ENCODE measurements at places on chromosomes 2 and 18. TPM values are rescaled to one million over a fixed set of nuclear protein-coding genes. Genes with fewer than 3 reads are reported as not detected.

Gene BMP10
- not detected for total RNA-seq

Gene UNC80
- not detected for total RNA-seq

- H3K36me3 ChIP-seq: no peaks in the 10 kb centered on the region
- H3K4me3 ChIP-seq: no peak overlapping the region
- no peaks in the 10 kb centered on the region for H3K27me3 ChIP-seq
- no peak overlapping the region for H3K27ac ChIP-seq
- no peak for DNase-seq
These were observed 336.9 kb downstream of the CBLN2 start for GRCh38 chr18:72207280-72207679.

DNA sequence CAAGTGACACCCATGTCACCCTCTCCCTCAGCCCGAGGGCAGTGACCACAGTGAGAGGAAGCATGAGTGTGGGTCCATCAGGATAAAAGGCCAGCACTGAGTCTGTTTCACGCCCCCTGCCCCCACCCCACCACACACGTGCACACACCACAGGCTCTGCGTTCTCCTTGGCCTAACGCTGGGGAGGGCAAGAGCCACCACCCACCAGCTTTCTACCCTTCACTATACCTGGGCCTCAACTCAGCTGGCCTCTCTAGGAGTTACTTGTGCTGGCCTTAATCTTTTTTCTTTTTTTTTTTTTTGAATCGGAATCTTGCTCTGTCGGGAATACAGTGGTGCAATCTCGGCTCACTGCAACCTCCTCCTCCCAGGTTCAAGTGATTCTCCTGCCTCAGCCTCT, 140.5 kb downstream of the ZFP36L2 start:
- no peak for DNase-seq
- no peaks in the 10 kb centered on the region for H3K27me3 ChIP-seq
- peaks cover 9% of the 10 kb centered on the region for H3K4me1 ChIP-seq
- peaks cover 7% of the 10 kb centered on the region for H3K36me3 ChIP-seq
- H3K4me3 ChIP-seq: no peak overlapping the region

DNA sequence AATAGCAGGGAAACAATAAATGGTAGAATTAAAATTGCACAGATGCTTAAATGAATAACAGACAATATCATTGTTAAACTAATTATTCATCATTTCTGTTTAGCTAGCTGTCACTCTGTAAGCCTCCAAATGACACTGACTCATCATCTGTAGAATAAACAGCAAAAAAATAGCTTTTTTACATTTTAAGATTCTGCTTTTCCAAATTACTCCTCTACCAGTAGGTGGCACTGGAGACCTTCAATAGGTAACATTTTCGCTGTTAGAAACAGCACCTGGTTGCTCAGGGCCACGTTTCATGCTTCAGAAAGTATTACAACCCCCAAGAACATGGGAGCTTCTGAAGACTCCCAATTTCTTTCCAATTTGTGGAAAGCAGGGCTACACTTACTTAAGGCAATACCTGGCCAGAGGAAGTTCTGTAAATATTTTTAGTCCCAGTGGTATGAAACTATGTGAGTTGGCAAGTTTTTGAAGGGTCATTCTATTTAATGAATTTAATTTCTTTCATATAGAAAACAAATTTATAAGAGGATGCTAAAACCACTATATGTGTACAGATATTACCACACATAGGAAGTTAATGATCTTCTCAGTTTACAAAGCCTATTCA, 45.4 kb downstream of the TTN start:
- no peaks in the 10 kb centered on the region for H3K27me3 ChIP-seq
- no peak overlapping the region for H3K4me3 ChIP-seq
- DNase-seq: peak; percentile 5

Gene COLEC12
- not detected for total RNA-seq

GRCh38 chr2:206457188-206457634, 13.9 kb downstream of the ADAM23 start:
- H3K4me1 ChIP-seq: no peaks in the 10 kb centered on the region
- no peaks in the 10 kb centered on the region for H3K36me3 ChIP-seq
- peaks cover 37% of the 10 kb centered on the region for H3K27me3 ChIP-seq
- DNase-seq: no peak
- no peak overlapping the region for H3K4me3 ChIP-seq

- H3K27ac ChIP-seq: no peak overlapping the region
- H3K4me3 ChIP-seq: no peak overlapping the region
- no peaks in the 10 kb centered on the region for H3K36me3 ChIP-seq
- no peaks in the 10 kb centered on the region for H3K4me1 ChIP-seq
- DNase-seq: no peak
These were observed 998.4 kb downstream of the SOCS6 start for GRCh38 chr18:71287268-71287667.

Gene RSAD2
- total RNA-seq: 9.2 TPM
